ENCODE measurements at places on chromosomes 4 and X. TPM values are rescaled to one million over a fixed set of nuclear protein-coding genes. Genes with fewer than 3 reads are reported as not detected.

The CRMP1 gene
- total RNA-seq: 1.4 TPM

The GLRB gene
- 2.6 TPM for total RNA-seq

The C1QTNF7 gene
- total RNA-seq: 4.6 TPM

The RAI2 gene
- total RNA-seq: 11.5 TPM

The PRDM8 gene
- total RNA-seq: 58.0 TPM

The TRIM60 gene
- not detected for total RNA-seq

The AMBN gene
- total RNA-seq: not detected

The TKTL1 gene
- not detected for total RNA-seq

The G3BP2 gene
- total RNA-seq: 121 TPM

All from prostate gland (tissue), 2 donors.